Left renal cortex interstitium (tissue), 4 donors: ENCODE measurements at places on chromosomes 3 and 15. TPM values are rescaled to one million over a fixed set of nuclear protein-coding genes. Genes with fewer than 3 reads are reported as not detected.
A peak's percentile ranks its signal among the peaks of the same experiment; 100 is the strongest.

DNA sequence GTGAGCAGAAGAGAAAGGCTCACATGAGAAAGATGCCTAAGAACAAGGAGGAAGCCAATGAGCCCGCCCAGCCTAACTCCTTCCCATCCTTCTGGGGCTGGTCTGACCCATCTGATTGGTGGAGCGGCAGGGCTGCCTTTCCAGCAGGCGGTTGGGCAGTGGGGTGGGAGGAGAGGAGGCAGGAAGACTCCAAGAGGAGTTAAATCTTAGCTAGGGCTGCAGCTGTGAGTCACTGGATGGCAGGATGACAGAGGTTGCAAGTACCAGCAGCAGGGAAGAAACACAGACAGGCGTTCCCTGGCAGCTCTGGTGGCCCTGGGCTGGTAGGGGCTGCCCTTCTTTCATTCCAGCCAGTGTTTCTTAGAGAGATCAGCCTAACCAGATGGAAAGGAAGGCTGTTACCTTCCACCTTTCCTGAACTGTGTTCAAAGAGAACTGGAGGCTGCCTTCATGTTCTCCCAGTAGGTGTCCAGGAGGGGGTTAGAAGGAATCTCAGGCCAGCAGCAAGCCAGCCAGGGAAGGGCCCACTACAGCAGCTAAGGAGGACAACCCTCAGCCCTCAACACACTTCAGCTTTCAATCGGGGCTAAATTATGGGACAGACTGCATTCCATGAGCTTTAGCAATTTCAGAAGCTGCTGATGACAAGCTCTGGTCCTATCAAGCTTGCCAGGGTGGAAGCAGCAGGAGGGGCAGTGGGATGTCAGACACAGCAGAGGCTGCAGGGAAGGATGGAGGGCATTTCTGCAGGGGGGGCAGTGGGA lies 50.3 kb downstream of the CHSY1 start:
- DNase-seq = peak; percentile 40

Gene ANKRD34C
- polyA plus RNA-seq = 0.06 TPM

Gene NPHP3
- polyA plus RNA-seq = 25.3 TPM

- DNase-seq = no peak
Observed at GRCh38 chr15:98943051-98943508, 64.5 kb downstream of the PGPEP1L start.

- DNase-seq = no peak
Observed at GRCh38 chr3:175608356-175608755, 749.2 kb downstream of the NAALADL2 start.

DNA sequence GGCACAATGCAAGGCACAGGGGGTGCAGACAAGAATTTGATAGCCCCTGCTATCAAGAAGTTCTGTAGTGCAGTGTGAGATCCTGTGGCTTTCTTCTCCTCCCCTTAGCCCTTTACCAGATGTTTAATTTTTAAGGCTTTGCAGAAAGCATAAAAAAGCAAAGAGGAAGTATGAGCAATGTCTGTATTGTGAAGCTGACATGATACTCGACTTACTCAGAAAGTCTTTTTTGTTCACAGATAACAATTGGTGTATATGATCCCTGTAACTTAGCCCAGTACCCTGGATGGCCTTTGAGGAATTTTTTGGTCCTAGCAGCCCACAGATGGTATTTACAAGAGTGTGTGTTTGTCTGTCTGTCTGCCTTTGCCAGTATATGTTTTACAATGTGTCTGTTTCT lies 58.9 kb downstream of the ATG7 start:
- no peak for DNase-seq

DNA sequence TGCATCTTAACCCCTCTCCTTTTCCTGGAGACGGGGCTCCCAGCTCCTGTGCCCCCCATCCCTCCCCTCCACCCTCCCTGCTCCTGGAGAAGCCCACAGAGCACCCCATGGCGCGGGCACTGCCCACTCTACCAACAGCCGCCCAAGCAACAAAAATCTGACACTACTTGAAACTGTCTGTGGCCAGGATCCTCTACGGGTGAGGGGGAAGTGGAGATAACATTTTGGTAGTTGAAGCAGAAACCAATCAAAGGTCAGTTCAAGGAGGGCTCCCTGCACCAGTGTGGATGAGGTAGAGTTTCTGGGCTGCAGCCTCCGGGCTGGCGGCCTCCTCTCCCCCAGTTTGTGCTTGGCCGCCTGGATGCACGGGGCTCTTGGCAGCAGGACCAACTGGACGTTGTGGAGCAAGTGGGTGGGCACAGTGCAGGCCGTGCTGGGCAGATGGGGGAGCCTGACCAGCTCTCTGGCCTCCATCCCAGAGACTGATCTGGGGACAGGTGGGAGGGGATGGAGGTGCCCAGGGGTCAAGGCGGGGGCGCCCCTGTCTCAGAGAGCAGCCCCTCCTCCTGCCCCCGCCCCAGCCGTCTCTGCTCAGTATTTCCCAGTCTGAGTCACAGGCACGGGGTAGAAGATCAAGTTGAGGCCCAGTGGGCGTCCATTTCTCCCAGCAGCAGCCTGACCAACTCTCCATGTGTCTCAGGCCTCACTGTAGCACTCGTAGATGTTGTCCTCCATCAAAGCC lies 12.8 kb downstream of the H1-8 start:
- DNase-seq = no peak

Gene EPHB1
- polyA plus RNA-seq = 5.6 TPM

Gene LRTM1
- not detected for polyA plus RNA-seq
